ENCODE measurements at places on chromosomes 1 and 21.

- no peak overlapping the region for H3K27ac ChIP-seq
- no peak for DNase-seq
- no peak overlapping the region for H3K4me3 ChIP-seq
- no peaks in the 10 kb centered on the region for H3K36me3 ChIP-seq
These were observed 6.1 kb downstream of the FAM3B start for GRCh38 chr21:41322496-41323382.

GRCh38 chr1:191541758-191542157, 616.5 kb upstream of the RGS18 start:
- no peak overlapping the region for H3K4me3 ChIP-seq
- H3K36me3 ChIP-seq, result peaks cover 4% of the 10 kb centered on the region
- H3K27me3 ChIP-seq, result no peaks in the 10 kb centered on the region
- DNase-seq, result no peak

DNA sequence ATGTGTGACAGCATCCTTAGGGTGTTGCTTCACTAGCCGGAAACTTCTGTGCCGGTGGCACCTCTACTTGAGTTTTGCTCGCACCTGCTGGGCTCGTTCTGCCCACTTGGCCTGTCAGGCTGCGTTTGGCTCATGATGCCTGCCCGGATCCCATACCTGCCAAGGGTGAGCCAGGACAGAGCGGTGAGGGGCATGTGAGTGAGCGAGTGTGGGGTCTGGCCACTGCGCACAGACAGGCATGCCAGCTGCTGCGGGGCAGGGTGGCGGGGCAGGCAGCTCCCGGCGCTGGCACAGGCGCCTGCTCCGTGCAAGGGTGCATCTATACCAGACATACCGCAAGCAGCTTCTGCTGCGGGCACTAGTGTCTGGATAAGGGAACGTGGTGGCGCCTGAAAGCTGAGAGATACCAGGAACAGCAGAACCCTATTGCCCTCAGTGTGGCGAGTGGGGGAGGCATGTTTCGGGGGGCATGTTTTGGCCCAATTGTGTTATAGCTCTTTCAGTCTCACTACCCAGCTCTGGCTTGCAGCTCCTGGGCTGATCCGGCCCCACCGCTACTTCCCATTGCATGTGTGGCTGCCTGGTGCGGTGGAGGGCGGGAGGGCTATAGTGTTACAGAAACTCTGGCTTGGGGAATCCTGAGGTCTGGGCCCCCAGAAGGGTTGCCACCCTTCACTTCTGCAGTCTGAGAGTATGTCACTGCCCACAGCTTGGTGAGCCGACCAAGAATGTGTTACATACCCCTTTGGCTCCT, 32.2 kb downstream of the MAGI3 start:
- no peak overlapping the region for H3K4me3 ChIP-seq
- H3K4me1 ChIP-seq, result no peaks in the 10 kb centered on the region
- H3K36me3 ChIP-seq, result peaks cover 13% of the 10 kb centered on the region
- H3K27ac ChIP-seq, result no peak overlapping the region

DNA sequence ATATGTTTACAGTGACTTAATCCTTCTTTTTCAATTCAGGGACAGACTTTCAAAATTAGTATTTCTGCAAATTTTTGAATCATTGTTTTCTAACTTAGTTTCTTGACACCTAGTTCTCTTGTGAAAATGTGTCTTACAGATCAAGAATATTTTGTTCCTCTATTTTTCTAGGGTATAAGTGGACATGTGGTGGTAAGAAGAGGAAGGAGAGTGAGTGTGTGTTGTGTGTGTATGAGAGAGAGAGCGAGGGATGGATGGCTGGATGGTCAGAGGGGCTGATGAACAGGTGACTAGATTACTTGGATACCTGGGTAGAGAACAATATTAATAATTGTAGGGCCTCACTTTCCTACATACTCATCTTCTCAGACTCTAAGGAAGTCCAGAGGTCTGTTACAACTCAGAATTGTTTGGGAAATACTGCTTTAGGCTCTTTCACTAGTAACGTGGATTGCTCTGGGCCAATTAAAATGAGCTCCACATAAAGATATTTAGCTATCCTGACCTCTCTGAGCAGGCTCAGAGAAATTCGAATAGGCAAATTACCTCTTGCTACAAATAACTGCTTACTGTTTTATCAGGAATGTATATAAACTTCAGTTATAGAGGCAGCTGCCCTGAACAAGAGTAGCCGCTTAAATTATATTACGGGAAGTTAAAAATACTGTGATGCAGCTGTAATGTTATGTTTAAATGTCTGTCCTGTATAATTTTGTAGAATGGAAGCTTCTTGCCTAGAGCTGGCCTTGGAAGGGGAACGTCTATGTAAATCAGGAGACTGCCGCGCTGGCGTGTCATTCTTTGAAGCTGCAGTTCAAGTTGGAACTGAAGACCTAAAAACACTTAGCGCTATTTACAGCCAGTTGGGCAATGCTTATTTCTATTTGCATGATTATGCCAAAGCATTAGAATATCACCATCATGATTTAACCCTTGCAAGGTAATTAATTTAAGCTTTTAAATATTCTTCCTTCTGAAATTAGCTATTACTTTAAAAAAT, 19.7 kb downstream of the GPSM2 start:
- no peak overlapping the region for H3K4me3 ChIP-seq
- H3K27ac ChIP-seq, result no peak overlapping the region
- no peaks in the 10 kb centered on the region for H3K27me3 ChIP-seq
- peaks cover 17% of the 10 kb centered on the region for H3K4me1 ChIP-seq

GRCh38 chr1:172609528-172609927, 49.4 kb upstream of the FASLG start:
- H3K4me3 ChIP-seq, result no peak overlapping the region
- H3K4me1 ChIP-seq, result peaks cover 6% of the 10 kb centered on the region
- peaks cover 28% of the 10 kb centered on the region for H3K36me3 ChIP-seq
- DNase-seq, result no peak

DNA sequence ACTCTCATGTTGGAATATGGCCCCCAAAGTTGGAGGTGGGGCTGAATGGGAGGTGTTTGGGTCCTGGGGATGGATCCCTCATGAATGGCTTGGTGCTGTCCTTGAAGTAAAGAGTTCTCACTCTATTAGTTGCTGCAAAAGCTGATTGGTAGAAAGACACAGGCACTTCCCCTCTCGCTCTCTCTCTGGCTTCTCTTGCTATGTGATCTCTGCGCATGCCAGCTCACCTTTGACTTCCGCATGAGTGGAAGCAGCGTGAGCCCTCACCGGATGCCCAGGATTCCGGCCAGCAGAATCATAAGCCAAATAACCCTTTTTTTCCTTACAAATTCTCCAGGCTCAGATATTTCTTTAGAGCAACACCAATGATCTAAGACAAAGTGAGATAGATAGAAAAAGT, 20.9 kb upstream of the CCSAP start:
- DNase-seq, result no peak
- H3K36me3 ChIP-seq, result no peaks in the 10 kb centered on the region
- H3K27ac ChIP-seq, result no peak overlapping the region
- no peaks in the 10 kb centered on the region for H3K4me1 ChIP-seq
- H3K4me3 ChIP-seq, result no peak overlapping the region

DNA sequence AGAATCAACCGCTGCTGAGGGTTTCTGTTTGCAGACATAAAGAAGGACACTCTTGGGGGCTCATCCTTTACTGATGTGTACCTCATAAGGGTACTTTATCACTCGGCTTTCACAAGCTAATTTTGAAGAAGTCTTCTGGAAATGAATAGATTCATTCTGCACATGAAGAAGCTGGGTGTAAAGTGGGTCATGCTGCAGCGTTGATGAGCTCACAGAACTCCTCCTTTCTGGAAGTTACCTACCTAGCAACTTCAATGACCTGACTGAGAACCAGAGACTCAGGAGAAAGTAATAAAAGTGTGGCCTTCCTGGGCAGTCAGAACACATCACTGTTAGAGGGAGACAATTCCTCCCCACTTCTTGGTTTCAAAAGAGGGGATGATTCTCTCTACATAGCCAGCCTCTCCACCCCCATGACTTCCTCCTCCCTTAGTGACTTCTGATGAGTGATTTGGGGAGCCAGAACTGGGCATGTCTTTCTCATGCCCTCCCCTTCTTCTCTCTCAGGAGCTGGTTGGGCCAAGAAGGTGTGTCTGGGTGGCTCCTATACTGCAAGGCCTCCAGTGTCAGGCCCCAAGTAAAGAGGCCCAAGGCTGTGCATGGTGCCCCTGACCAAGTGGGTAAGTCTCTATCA, 27.0 kb downstream of the PCNX2 start:
- no peaks in the 10 kb centered on the region for H3K27me3 ChIP-seq
- H3K4me3 ChIP-seq, result no peak overlapping the region
- no peak for DNase-seq
- H3K27ac ChIP-seq, result no peak overlapping the region
- H3K4me1 ChIP-seq, result no peaks in the 10 kb centered on the region

DNA sequence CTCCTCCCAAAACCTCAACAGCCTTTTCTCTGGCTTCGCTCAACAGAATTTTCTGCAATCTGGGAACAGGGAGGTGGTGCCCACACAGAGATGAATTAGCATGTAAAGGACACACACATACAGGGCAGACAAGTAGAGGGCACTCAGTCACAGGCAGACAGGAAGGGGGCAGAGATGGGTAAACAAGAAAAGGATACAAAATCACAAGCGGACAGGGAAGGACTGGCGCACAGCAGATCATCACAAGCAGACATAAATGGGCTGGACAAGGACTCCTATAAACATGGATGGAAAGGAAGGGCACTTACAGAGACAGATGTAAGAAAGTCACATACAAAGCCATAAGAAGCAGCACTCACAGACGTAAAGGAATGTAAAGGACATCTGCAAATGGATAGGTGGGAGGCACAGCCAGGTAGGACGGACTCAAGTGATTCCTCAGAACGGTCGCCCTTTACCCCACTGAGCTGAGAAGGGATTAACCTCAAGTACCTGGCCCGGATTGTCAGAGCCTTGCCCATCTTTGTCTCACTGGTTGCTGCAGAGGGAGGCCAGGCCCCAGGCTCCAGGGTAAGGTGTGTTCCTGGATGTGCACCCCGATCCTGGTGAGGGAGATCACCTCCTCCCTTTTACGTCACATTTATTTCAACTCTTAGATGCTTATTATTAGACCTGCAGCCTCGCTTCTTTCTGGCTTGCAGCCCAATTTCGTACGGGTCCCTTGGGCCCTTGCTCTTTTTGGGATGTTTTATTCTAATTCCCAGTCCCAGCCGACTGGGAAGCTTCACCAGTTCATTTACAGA, 836 bp upstream of the PRCC start:
- no peak overlapping the region for H3K27ac ChIP-seq
- no peak overlapping the region for H3K4me3 ChIP-seq
- H3K36me3 ChIP-seq, result peaks cover 18% of the 10 kb centered on the region
- no peaks in the 10 kb centered on the region for H3K27me3 ChIP-seq

- no peaks in the 10 kb centered on the region for H3K4me1 ChIP-seq
- H3K27me3 ChIP-seq, result no peaks in the 10 kb centered on the region
- no peak overlapping the region for H3K4me3 ChIP-seq
These were observed 23.6 kb downstream of the ACOT7 start for GRCh38 chr1:6370006-6370405.

DNA sequence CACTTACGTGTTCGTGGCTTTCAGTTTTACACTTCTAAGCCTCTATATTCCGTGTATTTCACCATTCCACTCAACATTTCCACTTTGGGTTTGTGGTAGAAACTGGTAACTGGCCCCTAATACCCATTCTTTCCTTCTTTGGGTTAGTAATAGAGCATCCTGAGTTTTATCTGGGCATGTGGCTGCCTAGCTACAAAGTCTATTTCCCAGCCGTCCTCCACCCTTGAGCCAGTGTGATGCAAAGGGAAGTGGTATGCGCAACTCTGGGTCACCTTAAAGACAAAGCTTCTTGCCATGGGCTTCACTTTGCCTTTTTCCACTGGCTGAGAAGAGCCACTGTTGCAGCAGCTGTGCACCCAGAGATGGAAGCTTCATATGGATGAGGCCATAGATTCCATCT, 73.9 kb downstream of the LAMC2 start:
- peaks cover 18% of the 10 kb centered on the region for H3K4me1 ChIP-seq
- no peak overlapping the region for H3K27ac ChIP-seq
- no peaks in the 10 kb centered on the region for H3K27me3 ChIP-seq

DNA sequence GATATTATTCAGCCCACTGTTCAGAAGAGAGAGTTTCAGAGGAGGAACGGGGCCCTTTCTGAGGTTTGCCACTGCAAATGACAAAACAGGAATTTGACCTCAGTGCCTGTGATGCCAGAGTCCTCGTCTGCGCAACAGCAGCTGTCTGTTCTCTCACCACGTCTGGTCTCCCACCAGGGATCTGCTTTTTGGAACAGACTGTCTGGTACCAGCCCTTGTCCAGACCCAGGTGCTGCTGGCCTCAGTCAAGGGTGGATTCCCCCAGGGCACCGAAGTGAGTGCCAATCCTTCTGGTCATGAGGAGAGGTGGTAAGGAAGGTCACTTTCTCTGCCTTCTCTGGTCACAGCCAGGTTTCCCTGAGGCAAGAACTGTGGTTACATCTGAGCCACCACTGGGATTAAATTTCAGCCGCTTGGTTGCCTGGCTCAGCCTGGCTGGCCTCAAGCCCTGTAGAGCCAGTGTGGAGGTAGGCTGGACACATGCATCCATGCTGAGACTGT, 2.3 kb upstream of the BCAN start:
- H3K4me1 ChIP-seq, result peaks cover 5% of the 10 kb centered on the region
- H3K27me3 ChIP-seq, result peaks cover 90% of the 10 kb centered on the region
- DNase-seq, result no peak
- H3K27ac ChIP-seq, result no peak overlapping the region

DNA sequence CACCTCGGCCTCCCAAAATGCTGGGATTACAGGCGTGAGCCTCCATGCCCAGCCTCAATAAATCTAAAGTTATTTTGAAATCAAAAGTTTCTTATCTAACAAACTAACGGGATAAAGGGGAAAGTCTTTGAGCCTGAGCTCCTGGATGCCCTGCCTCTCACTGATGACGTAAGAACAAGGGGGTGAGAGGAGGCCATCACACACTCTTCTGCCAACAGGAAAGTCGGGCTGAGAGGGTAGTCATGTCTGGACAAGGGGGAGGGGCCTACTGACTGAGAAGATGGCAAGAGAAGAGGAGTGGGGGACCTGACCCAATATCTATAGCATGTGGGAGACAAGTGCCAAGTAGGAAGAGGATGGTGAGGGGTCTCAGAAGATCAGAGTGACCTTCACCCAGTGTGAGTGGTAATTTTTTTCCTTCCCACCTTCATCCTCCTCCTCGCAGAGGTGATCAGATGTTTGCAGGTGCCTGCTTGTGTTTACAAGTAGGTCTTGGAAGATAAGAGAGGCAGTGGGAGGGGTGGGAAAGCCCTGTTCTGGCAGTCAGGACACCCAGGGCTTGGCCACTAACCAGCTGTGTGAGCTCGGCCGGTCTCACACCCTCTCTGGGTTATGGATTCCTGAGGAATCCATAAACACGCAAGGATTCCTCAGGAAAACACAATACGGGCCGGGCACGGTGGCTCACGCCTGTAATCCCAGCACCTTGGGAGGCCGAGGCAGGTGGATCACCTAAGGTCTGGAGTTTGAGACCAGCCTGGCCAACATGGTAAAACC, 9.6 kb downstream of the UQCRHL start:
- no peaks in the 10 kb centered on the region for H3K36me3 ChIP-seq
- peaks cover 44% of the 10 kb centered on the region for H3K4me1 ChIP-seq
- DNase-seq, result no peak
- no peak overlapping the region for H3K4me3 ChIP-seq
- H3K27me3 ChIP-seq, result peaks cover 4% of the 10 kb centered on the region

GRCh38 chr1:91124290-91124985, 102.6 kb upstream of the ZNF644 start:
- H3K27ac ChIP-seq, result no peak overlapping the region
- H3K4me3 ChIP-seq, result peak overlapping the region; percentile 3
- peaks cover 23% of the 10 kb centered on the region for H3K4me1 ChIP-seq
